ENCODE measurements at places on chromosomes 1 and 21.

DNA sequence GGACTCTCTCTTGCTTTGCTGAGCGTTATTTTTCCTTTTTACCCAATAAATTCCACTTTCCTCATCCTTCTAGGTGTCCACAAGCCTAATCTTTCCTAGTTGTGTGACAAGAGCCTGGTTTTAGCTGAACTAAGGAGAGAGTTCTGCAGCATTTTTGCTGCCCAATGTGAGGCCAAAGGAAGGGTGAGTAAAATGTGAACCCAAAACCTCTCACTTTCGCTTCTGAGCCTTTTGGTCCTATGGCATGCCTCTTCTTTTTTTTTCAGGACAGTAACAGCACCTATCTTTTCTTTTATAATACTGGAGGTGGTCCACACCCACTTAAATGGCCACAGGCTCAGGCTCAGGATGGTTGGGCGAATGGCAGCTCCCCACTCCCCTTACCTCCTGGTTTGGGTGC, 111.1 kb downstream of the COP1 start:
- no peak for DNase-seq

DNA sequence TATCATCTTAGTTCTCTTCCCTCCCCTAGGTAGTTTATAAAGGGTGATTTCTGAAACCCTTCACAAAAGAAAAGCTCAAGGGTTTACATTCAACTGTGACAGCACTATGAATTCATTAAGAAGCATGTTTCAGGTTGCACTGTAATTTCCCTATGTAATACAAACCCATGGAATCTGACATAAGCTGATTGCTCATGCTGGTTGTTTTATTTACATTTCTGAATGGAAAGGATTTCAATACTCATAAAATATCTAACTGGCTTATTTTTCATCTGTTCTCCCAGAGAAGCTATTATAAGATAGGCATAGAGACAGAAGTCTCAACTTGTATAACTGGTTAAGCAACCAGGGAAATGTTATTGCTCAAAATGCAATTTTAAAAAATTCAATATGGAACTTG, 20.5 kb downstream of the WNT2B start:
- no peak for DNase-seq

- DNase-seq = peak; percentile 1
Measured at GRCh38 chr1:233281711-233282581, 13.6 kb downstream of the PCNX2 start.

GRCh38 chr21:23578027-23578426, 2029.3 kb downstream of the MRPL39 start:
- no peak for DNase-seq

GRCh38 chr1:55555956-55556725, 341.0 kb upstream of the USP24 start:
- DNase-seq = no peak

DNA sequence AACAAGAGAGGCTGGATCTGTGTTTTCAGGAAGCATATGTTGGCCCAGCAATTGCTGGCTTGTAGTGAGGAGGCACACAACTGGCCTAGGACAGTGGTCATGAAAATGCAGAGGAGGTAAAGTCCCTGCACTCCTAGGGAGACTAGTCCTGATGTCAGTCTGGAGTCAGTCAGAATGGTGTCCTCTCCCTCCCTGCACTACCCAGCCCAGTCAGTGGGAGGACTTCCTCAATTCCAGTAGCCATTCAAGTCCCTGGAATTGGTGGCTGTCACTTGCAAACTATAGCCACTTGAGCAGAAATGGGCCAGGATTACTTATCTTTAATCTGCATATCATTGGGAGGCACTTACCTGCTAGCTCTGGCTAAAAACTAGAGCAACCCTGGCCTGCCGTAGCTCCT, 18.6 kb downstream of the NDUFS5 start:
- DNase-seq = no peak

DNA sequence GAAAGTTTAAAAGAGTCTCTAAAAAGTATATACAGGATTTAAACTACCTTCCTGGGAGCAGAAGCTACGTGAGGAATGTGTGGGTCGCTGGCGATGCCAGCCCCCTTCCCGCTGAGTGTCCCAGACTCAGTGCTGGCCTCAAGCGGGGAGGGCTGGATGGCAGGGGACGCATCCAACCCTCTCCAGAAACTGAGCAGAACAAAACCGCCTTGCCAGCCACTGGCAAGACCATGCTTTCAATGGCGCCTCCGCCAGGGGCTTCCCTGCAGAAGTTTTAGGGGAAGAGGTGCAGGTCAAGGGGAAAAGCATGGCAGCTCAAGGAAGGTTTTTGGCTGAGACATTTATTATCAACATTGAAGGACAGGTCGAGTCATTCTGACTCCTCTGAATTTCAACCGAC, 26.1 kb downstream of the NADK start:
- DNase-seq = no peak

DNA sequence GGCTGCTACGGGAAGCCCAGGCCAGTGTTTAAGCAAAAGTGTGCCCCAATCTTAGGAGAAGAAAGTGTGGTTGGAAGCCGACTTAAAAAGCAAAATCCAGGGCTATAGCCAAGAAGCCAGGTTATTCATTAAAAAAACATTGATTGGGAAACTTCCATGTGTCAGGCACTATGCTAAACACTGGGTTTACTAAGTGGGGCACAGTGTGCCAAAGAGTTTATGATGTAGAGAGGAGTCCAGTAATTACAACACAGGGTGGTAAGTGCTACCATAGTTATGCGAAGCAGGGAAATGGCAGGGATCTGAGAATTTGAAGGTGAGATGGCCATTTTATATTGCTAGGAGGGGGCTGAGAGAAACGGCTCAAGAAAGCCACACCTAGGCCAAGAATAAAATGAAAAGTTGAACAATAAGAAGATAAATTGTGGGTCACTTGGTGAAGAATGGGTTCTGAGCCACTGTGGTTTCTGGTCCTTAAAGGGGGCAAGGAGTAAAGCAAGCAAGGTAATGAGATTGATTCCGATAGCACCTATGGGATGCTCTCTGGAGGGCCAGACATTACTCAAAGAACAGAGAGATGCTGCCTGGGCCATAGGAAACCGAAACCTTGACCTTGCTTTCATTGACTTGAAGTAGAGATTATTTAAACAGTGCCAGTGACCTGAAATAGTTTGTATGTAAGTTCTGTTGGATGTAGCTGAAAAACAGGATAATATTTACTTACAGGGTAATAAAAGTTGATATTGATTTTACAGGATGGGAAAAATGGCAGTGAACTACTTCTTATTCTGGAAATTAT, 177.8 kb downstream of the GIPC2 start:
- no peak for DNase-seq

DNA sequence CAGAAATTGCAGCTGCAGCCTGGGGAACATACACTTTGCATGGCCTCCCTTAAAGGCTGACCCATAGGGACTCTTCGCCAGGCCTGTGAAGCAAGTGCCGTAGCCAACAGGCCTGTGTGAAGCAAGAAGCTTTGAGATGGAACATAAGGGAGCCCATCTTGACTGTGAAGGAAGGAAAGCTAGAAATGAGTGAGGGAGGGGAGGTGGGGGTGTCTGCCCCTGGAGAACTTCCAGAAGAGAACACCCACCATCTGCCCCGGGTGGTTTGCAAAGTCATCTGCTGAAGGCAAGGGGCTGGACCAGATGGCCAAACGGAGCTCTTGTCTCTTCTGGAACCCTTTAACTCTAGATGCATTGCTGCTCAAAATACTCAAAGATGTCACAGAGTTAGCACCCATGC, 103.3 kb upstream of the GRIK3 start:
- DNase-seq = no peak

- no peak for DNase-seq
Measured at GRCh38 chr1:236508593-236509027, 15.2 kb upstream of the LGALS8 start.

- no peak for DNase-seq
Measured at GRCh38 chr1:109978761-109979488, 5.6 kb upstream of the AHCYL1 start.

DNA sequence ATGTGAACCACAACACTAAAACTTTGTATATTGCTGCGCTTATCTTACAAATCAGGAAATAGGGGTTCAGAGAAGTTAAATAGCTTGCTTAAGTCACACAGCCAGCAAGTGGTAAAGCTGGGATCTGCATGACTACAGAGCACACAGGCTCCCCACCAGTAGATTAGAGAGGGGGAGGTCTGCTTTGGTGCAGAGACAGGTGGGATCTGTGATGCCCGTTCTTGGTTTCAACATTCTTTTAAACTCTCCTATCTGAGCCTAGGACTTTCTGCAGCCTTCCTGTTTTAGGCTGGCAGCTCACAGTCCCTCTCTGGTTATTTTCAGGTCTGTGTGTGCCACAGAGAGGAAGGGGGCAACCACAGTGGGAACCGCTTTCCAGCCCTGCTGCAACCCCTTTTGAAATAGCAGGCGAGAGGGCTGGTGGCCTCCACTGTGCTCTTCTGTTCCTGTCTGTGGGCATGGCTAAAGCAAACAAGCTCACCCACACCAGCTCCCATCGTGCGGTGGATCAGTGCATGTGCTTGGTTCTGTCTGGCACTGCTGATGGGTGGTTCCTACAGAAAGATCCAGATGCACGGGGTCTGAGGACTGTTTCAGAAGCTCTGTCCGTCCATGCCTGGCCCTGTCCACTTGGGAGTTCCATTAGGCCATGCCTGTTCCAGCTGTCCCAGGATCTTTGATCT, 1.7 kb upstream of the IL6R start:
- no peak for DNase-seq

DNA sequence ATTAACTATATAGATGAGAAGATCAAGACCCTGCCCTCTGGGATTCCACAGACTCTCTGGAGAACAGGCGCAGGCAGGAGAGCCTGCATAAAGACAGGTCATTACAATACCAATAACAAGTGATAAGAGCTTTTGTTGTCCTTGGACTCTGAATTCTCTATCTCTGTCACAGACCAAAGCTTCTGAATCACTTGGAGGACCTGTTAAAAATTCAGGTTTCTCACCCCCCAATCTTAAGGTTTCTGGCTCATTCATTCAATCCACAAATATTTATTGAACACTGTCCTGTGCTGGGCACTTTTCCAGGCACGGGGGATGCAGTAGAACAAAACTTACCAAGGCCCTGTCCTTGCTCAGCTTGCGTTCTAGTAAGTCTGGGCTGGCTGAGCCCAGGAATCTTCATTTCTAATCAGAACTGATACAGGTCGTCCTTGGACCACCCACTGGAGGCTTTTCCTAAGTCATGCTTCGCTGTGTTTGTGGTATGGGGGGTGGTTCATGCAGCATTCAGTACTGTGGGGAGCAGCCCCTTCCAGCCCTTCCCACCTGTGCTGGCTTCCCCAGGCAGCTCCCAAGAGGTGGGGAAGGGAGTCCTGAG, 1.4 kb downstream of the EFNA4 start:
- DNase-seq = no peak

GRCh38 chr1:180231506-180231921, 1.4 kb downstream of the LHX4 start:
- no peak for DNase-seq

DNA sequence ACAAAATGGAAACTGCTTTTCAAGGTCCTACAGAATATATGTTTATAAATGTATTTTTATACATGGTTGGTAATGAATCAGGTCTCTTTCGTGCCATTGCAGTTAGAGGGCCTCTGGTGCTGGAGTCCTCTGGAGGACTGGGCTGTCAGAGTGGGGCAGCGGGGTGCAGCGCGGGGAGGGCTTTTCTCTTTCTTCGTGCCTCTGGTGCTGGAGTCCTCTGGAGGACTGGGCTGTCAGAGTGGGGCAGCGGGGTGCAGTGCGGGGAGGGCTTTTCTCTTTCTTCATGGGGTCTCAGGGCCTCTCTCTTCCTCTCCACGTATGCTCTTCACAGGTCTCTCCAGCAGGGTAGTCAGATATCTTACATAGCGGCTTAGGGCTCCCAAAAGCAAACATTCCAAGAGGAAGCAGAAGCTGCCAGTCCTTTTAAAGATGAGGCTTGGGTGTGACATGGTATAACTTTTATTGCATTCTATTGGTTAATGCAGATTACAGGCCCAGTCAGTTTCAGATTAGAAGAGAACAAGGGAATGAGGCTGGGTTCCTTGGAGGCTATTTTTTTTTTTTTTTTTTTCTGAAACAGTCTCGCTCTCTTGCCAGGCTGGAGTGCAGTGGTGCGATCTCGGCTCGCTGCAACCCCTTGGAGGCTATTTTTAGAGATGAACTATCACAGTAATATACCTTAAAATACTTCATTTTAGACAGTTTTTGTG, 13.1 kb downstream of the SDCCAG8 start:
- no peak for DNase-seq

DNA sequence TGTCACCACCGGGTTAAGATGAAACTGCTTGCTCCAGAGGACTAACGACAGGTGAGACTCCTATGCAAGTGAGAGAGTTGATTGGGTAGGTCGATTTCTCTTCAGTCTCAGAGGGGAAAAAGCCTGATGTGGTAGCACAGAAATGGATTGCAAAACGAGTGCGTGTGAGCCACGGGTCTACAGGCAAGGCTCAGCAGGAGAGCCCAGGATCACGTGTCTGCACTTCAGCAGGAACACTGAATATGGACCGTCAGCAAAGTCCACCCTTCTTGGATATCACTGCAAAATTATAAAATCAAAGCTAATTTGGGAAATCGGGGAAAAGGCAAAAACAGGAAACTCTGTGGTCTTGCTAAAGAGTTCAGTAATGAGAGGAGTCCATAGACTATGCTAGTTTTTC, 107.7 kb upstream of the ZNF648 start:
- no peak for DNase-seq

GRCh38 chr1:9689971-9690381, 38.4 kb downstream of the PIK3CD start:
- DNase-seq = no peak

GRCh38 chr1:162172311-162173102, 103.0 kb downstream of the NOS1AP start:
- no peak for DNase-seq

DNA sequence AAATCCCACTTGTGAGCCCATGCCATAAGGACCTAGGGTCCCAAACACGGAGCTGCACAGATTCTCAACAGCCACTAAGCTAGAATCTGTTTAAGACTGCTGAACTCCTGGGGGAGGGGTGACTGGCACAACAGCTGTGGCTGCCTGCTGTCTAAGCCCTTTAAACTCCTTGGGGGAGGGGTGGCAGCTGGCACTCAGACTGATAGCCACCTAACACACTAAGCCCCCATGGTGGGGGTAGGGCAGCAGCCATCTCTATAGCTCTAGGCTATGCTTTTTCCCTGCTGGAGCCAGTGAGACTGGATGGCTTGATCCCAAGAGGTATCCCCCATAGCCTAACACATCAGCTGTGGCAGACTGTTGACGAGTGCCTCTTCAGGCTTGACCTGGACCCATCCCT, 73.3 kb upstream of the FMO3 start:
- no peak for DNase-seq

GRCh38 chr1:211492511-211493132, 660 bp upstream of the RD3 start:
- DNase-seq = no peak

DNA sequence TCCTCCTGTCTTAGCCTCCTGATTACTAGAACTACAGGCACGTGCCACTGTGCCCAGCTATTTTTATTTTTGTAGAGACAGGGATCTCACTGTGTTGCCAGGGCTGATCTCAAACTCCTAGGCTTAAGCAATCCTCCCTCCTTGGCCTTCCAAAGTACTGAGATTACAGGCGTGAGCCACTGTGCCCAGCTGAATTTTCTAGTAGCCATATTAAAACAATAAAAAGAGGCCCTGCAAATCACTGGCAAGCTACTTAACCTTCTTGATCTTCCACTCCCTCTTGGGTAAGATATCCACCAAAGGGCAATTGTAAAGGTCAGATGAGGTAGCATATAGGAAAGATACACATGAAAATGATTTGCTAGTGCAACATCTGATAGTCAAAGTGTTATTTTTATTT, 65.6 kb upstream of the SRSF10 start:
- no peak for DNase-seq

GRCh38 chr1:118786454-118787155, 201.5 kb downstream of the TBX15 start:
- no peak for DNase-seq

All from stimulated activated CD4-positive, alpha-beta T cell treated with anti-CD3 and anti-CD28 coated beads, TNF-alpha, amount 100 ng/mL, for 1 hour (primary cell).